ENCODE measurements at places on chromosomes 5 and 9. TPM values are rescaled to one million over a fixed set of nuclear protein-coding genes. Genes with fewer than 3 reads are reported as not detected.
A peak's percentile ranks its signal among the peaks of the same experiment; 100 is the strongest.

The HAPLN1 gene
- not detected for total RNA-seq

The GABRB2 gene
- not detected for total RNA-seq

The LCN1 gene
- total RNA-seq = not detected

- no peak for DNase-seq
Measured at GRCh38 chr5:172748341-172748843, 22.6 kb downstream of the DUSP1 start.

DNA sequence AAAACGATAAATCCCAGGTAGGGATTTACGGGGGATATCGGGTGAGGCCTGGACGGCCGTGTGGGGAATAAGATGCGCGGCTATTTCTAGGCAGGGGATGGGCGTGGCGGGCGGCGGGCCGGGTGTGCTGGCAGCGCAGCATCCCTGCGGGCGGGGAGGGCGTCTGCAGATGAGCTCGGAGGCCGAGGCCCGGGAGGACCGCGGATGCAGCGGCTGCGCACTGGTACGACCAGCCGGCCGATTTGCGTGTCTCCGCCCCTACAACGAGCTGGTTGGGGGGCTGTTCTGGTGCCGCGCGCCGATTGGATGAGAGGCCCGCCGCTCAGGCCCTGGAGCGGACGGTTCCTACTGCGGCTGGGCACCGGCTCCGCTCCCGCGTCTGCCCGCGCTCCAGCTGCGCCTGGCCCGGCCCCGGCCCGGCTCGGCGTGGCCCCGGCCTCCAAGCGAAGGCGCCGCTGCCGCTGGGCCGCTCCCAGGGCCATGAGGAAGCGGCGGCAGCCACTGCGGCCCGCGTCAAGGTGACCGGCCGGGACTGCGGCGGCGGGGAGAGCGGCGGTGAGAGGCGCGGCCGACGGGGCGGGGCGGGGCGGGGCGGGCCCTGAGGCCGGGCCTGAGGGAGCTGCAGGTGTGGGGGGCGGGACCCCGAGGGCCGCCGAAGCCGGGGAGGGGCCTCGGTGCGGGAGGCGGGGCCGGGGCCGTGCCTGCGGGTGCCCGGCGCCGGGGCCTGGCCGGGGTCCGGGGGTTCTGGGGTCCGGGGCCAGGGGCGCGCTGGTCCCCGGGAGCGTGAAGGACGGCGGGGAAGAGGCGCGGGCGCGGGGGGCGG lies at the start of gene RALGPS1:
Gene RALGPS1 (plus strand): TSS at position 325 of the 823 bp plus-strand sequence. CDS start 47,508 bp downstream, outside the sequence.
- peak; percentile 95 for DNase-seq

GRCh38 chr5:39586185-39586584 lies 161.4 kb upstream of the DAB2 start:
- DNase-seq = no peak

- DNase-seq = peak; percentile 60
Measured at GRCh38 chr9:98108531-98109031, 10.4 kb downstream of the TRIM14 start.

GRCh38 chr5:14870337-14871213 lies 1.0 kb downstream of the ANKH start:
- DNase-seq = peak; percentile 52

DNA sequence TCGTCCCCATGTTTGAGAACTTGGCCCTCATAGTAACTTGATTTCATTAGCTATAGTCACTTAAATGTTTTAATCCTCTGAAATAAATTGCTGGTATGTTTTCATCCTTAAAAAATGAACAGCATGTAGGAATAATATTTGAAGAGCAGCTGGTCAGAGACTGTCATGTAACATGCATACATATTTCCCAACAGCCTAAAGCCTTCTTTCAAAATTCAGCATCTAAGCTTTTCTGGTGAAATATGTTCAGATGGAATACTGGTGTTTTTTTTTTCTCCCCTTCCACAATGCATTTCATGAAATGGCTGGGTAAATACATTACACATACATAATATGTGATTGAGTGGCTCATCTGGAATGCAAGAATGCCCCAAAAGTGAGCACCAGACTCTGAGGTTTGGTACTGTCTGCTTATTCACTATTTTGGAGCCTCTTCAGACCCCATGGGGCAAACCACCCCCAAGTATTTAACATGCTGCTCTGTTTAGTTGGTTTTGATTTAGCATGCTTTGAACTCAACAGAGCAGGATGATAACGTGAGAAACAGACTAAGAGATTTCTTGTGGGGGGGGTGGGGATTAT lies 94.0 kb downstream of the SMARCA2 start:
- no peak for DNase-seq

- DNase-seq = peak; percentile 71
Measured at GRCh38 chr5:66553916-66554575, 42.1 kb upstream of the MAST4 start.

DNA sequence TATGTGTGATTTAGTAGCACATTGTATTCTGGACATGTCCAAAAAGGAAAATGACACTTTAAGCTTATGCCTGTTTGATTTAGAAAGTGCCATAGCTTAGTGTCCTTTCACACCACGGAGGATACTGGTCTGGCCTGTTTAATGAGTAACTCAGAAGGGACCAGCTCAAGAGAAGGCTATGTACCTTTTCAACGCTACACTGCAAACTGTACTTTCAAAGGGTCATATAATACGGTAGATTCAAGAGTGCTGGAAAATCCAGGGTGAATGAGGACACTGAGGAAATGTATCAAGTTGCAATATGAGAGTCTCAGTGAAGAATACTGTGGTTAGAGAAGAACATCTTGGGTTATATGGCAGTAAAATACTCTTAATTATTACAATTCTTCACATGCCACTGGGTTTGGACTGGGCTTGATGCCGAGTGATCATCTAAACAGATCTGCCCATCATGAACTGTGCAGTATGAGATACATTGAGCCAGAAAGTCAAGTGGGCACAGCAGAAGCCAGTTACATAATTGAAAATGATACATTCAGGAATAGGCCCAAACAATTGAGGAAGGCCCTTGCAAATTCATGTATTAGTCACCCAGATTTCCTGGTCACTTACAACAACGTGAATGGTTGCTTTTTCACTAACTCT lies 1211.5 kb upstream of the CDH9 start:
- DNase-seq = no peak

- no peak for DNase-seq
Measured at GRCh38 chr5:166746506-166746905, 1544.9 kb upstream of the WWC1 start.

GRCh38 chr9:31908891-31909480 lies 475.5 kb upstream of the ACO1 start:
- DNase-seq = no peak

DNA sequence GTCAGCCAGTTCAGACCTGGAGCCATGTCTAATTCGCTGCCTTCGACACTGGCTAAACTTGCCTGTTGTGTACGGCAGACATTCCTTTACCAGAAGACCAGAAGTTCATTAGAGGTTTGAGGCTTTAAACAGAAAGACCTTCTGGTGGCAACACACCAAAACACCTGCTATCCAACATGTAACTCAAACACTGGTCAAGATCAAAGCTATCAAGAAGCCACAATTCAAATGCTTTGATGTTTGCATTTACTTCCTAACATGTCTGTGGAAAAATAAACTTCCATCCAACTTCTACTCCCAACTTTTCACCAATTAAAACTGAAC lies 91.0 kb upstream of the RETREG1 start:
- no peak for DNase-seq

All from activated CD4-positive, alpha-beta T cell treated with anti-CD3 and anti-CD28 coated beads for 36 hours (primary cell).